ENCODE measurements at places on chromosomes 12 and 14.

DNA sequence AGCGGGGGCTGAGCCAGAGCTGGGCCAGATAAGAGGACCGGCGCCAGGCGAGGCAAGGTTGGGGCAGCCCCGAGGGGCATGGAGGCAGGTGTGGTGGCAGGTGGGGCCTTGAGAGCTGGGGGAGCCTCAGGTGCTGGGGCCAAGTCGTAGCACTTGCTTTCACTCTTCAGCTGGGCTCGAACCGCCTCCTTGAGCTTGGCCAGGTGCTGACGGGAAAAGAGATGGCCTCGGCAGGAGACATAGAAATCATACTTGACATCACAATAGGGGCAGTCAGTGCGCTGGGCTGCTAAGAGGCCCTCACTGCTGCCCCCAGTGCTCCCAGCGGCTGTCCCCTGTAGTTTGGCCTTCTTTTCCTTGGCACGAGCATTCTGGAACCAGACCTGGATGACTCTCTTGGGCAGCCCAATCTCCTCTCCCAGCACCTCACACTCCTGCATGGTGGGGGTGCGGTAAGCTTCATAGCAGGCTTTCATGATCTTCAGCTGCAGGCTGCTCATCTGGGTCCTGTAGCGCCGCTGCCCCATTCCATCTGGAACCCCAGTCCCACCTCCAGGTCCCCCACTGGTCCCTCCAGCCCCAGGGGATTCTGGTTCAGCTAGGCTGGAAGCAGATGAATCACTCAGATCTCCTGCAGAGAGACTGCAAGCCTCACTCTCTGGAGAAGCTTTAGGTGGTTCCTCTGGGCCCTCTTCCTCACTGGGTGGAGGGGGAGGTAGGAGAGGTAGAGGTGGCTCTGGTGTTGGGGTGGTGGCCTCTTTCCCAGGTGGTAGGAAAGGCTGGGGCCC is 28.1 kb downstream of the ZFHX2 start:
- DNase-seq = no peak

DNA sequence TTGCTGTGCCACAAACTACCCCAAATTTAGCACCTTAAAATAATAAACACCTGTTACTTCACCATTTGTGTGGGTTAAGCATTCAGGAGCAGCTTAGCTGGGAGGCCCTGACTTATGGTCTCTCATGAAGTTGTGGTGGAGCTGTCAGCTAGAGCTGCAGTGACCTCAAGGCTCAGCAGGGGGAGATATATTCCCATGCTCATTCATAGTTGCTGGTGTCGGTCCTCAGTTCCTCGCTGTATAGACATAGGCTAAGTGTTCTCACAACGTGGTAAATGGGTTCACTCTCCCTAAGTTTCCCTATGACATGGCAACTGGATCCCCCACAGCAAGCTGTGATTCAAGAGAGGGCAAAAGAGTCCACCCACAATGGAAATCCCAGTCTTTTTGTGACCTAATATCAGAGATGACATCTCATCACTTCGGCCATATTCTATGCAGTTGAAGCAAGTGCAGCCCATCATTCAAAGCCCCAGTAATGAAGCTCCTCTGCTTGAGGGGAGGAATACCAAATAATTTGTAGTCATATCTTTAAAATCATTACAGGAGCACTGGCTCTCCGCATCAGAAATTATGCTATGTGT is 41.1 kb downstream of the PRB3 start:
- DNase-seq = no peak

- DNase-seq = no peak
Measured at GRCh38 chr12:21827083-21827482, 52.6 kb upstream of the KCNJ8 start.

DNA sequence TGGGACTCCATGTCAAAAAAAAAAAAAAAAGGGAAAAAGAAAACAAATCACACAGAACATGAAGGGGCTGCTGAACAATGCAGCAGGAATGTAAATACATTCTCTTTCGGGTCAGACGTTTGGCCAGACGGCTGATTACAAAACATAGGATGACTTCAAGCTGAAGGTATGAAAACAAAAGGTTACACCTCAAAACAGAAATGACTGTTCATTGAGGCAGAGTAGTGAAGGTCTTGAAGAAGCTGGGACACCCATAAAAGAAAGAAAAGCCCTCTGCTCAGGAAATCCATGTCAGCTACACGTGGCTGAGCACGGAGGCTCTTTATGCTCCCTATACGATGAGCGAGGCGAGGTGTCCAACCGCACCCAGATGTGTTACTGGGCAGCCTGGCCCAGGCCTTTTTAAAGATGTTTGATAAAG is 37.7 kb downstream of the FGD4 start:
- DNase-seq = no peak

DNA sequence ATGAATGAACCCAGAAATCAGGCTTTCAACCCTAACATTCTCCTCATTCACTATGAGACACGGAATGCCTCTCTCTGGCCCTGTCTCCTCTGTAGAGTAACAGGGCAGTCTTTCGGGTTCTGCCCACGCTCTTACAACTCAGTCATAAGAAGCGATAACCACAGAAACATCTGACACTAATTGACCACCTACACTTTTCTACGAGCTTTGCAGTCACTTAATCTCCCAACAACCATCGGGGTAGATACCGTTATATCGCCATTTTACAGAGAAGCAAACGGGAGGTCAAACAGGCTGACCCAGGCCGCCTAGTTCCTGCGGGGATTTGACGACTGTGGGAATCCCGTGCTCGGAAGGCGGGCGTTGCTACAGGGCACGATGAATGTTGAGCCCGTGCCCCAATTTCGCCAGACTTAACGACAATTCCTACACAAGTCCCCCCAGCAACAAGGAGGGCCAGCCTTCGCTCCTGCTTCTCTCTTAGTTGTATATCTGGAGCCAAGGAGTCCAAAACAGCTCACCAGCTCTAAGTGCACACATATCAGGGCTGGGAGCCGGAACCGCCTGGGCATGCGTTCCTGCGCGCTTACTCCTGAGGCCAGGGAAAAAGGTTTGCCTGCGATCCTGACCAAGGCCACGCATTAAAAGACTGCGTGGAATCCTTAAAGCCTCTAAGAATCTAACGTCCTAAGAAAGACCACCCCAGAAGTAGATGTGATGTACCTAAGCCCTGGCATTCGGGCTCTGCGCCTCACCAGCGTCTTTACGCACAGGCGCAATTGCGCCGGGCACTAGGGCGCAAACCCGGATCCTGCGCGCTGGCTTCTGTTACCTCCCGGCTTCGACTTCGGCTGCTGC is 38.7 kb upstream of the TBX5 start:
- no peak for DNase-seq

DNA sequence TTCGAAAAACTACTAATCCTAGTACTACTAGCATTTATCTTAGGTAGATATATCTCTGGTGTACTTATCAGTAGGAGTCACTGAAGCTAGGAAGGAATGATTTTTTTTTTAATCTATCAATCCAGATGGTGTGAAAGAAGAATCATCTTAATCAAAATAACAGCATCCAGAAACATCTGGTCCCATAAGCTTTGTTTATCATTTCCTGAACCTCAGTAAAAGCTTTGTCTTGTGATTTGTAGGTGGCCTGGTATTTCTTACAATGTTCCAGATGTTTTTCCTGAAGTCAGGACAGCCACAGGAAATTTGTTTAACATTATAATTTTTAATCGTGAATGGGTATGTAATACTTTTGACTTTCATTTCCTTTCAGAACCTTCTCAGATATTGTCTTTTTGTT is 28.0 kb upstream of the LUM start:
- no peak for DNase-seq

DNA sequence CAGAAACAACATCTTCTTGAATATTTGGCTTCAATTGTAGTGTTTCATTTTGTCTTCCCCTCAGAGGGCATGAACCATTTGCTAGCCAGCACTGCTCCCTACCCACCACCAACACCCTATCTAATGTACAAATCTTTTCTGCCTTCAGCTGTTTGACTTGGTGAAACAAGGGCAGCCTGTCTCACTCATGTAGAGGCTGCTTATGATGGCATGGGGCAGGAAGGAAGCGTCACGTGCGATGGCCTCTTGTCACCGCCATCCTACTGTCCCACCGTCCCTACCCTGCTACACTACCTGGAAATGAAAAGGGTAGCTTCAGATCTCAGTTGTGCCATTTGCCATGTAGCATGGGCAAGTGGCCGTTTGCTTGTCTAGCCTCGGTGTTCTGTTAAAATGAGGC is 29.9 kb upstream of the LRTM2 start:
- DNase-seq = no peak

DNA sequence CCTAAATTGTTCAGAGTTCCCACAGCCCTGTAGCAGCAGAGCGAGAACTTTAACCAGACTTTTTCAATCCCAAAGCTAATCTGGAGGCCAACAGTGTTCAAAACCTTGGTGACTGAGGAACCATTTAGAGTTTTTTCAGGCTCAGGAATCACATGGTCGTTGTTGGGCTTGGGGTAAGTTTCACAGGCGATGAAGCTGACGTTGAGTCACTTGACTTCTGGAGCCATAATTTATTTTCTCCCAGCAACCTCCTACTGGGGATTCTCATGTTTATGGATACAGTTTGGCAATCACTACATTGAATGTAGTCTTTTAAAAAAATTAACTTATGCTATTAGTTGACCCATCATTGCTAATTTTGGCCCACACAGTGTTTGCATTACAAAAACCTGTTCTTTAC is 34.5 kb downstream of the SSPN start:
- no peak for DNase-seq

GRCh38 chr14:53613404-53614253 is 343.0 kb downstream of the BMP4 start:
- no peak for DNase-seq

DNA sequence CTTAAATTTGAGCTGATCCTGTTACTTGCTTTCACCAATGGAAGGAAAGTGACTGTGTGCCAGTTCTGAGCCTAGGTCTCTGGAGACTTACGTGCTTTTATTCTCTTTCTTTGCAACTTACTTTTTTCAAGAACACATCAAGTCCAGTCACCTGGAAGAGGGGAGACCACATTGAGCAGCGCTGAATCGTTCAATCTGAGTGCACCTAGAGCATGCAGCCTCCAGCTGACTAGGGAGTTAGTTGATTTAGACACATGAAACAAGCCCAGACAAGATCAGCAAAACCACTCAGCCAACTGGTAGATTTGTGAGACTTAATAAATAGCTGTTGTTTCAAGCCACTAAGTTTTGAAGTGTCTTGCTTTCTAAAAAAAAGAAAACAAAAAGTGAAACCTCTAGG is 1014.8 kb upstream of the FBXO33 start:
- no peak for DNase-seq

- DNase-seq = no peak
Measured at GRCh38 chr14:64581363-64581762, 31.6 kb downstream of the PPP1R36 start.

DNA sequence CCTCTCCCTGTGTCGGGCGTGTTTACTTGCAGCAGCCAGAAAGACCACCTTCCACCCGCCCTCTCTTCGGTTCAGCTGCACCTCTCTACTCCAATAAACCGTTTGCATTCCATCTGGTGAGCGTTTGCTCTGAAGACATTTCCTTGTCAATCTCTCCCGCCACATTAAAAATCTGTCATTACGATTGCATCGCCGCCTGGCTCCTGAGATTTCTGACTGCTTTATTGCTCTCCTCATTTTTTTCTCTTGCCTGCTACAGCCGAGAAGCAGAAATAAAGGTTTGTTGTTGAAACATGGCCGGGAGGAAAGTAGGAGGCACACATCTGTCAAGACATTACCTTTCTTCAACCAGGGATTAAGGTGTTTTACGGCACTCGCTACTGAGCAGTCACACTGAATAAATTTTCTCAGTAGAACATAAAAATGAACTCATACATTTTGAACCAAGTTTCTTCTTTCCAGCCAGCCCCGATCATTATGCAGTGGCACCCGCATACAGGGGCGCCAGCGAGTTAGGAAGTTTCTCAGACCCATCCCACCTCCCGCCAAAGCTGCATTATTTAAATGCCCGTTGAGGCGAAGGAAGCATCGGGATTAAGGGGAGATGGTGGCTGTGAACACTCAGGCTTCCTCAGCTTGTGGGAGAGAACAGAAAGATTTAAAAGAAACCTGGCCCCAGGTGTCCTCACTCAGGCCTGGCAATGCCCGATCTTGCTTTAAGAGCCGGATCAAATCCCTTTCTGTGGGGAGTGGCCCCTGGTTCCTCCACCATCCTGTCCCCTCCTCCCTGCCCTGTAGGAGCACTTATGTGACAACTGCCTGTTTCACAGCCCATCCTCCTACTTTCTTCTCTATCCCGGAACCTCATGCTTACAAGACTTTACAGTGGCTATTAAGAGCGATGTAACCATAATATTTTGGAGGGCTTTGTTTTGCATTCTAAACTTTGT is 1108.9 kb downstream of the BCL11B start:
- no peak for DNase-seq

DNA sequence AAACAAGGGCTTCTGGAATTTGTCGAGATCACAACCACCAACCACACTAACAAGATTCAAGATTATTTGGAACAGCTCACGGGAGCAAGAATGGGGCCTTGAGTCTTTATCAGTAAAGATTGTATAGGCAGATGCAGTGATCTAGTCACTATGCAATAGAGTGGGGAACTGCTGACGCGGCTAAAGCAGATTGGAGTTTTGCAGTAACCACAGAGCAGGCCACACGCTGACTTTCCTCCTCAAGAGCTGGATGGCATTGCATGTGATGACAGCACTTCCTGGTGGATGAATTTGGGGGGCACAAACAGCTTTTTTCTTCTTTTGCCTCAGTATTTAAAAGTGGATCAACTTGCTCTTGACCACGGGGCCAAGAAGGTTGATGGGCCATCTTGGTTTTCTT is 46.0 kb downstream of the KCNK13 start:
- no peak for DNase-seq

- DNase-seq = no peak
Measured at GRCh38 chr12:57626111-57626920, 6.7 kb downstream of the B4GALNT1 start.

GRCh38 chr14:55807053-55807880 is 227.3 kb downstream of the KTN1 start:
- peak; percentile 40 for DNase-seq

- no peak for DNase-seq
Measured at GRCh38 chr14:32998433-32998832, 59.8 kb downstream of the NPAS3 start.

GRCh38 chr14:103008126-103008525 is 49.2 kb downstream of the CDC42BPB start:
- no peak for DNase-seq
